ENCODE measurements at places on chromosomes 1 and 21. TPM values are rescaled to one million over a fixed set of nuclear protein-coding genes. Genes with fewer than 3 reads are reported as not detected.

Gene HFM1
- 0.87 TPM for total RNA-seq

Gene GIPC2
- total RNA-seq: 0.11 TPM

Gene GNG4
- total RNA-seq: 3.0 TPM

Gene HES3
- total RNA-seq: not detected

Gene TSTD1
- total RNA-seq: 3.4 TPM

Gene HRNR
- total RNA-seq: not detected

Gene NUDT4B
- 11.2 TPM for total RNA-seq

Gene ZBTB37
- 8.9 TPM for total RNA-seq

Gene NBPF26
- 32.7 TPM for total RNA-seq
